Kidney epithelial cell (primary cell): ENCODE measurements at places on chromosomes 1 and 21. TPM values are rescaled to one million over a fixed set of nuclear protein-coding genes. Genes with fewer than 3 reads are reported as not detected.

DNA sequence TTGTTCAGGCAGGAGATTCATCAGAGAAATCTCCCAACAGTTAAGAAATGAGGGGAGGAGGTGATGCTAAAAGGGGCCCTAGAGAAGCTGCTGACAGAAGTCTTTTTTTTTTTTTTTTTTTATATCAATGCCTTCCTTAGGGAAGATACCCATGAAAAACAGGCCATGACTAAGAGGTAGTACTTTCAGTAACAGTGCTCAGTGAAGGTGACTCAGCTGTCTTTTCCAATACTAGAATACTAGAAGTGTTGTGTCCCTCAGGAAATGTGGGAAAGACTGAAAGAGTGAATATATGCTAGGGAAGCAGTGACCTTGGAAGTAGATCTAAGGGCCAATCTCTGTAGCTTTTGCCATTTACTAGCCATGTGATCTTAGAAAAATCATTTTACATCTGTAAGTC, 52.4 kb upstream of the SLFNL1 start:
- peak; percentile 9 for DNase-seq

CLCA4 gene
- not detected in 2 replicates for total RNA-seq

- no peak for DNase-seq
Observed at GRCh38 chr21:44854664-44855446, 18.6 kb downstream of the PTTG1IP start.

- DNase-seq, result no peak
Observed at GRCh38 chr1:211257826-211258225, 1.3 kb upstream of the RCOR3 start.

DNA sequence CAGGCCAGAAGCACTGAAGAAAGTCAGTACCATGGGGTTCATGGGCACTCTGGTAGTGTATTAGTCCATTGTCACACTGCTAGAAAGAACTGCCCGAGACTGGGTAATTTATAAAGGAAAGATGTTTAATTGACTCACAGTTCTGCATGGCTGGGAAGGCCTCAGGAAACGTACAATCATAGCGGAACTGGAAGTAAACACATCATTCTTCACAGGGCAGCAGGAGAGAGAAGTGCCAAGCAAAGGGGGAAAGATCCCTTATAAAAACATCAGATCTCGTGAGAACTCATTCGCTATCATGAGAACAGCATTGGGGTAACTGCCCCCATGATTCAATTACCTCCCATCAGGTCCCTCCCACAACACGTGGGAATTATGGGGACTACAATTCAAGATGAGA, 20.2 kb upstream of the ROR1 start:
- DNase-seq, result no peak

CHI3L2 gene
- 3.2 and 7.5 TPM in 2 replicates for total RNA-seq

FLG gene
- not detected in 2 replicates for total RNA-seq

ZSWIM5 gene
- total RNA-seq, result 0.62 and 0.84 TPM in 2 replicates

DNA sequence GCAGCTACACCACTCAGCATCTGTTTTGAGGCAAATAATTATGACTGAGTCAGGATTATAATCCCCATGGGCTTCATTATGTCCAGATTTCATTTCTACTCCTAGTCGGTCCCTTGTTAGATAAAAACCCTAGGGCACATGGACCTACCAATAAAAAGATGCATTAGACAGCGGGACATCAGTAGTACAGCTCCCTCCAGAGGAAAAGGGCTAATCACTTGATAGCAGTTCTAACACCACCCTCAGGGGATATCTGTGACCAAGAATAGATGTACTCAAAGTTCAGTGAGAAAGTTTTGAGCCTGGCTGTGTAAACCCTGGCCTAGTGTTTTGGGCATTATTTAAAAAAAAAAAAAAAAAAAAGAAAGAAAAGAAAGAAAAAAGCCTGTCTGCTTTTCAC, 10.0 kb downstream of the GJA8 start:
- DNase-seq, result no peak

MPL gene
- total RNA-seq, result not detected in 2 replicates

- DNase-seq, result no peak
Observed at GRCh38 chr1:38758820-38759219, 100.8 kb downstream of the RRAGC start.

GRCh38 chr1:26359981-26360806, 6.3 kb upstream of the CRYBG2 start:
- DNase-seq, result no peak

HSD3B1 gene
- total RNA-seq, result not detected in 2 replicates

VWA5B1 gene
- total RNA-seq, result 0.14 TPM in 1 of 2 replicates, not detected in the other

DNA sequence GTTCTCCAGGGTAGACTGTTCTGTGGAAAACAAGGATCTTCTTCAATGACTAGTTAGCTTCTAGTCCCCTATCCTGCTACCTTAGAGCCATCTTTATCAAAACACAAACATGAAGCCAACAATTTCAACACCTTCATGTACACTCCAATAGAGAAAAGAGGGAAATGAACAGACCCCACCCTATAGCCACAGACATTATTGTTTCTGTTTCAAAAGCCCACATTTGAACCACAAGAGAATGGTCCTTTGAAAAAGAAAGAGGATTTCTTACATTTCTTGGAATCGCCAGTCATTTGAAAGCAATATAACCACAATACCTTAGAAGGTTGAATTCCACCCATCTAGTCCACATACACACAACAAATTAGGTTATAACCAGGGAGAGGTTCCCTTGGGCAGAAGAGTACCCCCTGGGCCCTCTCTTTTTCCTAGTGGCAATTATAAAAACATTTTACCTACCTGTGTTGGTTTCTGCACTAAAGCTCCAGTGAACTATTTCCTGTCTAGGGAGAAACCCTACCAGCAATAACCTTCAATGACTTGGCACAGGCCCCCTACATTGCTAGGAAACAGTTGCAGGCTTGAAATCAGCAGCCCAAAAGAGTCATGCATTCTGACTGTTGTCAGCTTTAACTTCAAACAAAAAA, 2.7 kb upstream of the LPGAT1 start:
- no peak for DNase-seq

DNA sequence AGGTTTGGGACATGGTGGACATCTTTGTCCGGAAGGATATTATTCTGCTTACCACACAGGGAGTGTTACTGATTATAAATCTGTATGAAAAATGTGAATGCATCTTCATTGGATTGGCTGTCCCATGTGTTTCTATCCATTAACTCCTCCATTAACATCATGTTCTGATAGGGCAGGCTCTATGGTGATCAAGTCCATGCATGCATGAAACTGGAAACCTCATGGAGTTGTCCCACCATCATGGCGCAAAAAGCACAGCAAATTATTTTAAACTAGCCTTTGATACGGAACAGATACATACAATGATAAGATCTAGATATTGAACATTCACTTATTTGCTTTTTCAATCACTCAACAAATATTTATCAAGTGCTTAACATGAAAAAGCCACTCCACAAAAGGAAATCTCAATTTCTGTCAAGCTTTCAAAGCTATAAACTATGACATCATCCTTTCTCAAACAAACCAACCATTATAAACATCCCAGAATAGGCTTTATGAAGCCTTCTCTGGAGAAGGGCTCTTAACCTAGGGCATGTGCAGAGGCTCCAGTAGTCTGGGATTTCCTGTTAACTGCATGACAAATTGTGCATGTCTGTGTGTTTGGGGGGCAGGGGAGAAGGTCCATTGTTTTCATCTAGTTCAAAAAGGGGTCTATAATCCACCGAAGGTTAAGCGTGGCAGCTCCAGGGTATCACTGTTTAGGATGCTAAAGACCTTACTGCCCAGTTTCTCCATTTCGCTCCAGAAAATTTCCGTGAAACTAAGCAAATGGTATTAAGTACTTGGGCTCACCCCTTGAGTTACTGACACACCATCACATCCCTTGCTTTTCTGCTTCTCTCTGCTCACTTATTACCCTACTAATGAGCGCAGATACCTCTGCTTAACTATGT, 46.1 kb downstream of the ADAMTS1 start:
- DNase-seq, result no peak

DNA sequence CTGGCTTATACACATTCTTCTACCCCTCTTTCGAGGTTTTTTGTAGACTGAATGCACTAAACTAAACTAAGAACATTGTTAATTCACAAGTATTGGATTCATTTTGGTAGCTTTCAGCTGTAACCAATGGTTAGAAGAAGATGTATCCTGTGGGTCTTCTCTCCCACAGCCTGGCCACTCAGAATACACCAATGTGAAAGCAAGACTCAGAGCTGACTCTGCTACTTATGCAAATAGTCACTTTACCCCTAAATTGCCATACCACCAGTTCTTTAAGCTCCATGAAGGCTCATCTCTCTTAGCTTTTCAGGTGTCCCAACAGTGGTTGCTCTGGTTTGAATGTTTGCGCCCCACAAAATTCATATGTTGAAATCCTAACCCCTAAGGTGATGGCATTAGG, 60.1 kb downstream of the RGS13 start:
- DNase-seq, result no peak

TMPRSS15 gene
- not detected in 2 replicates for total RNA-seq

GRCh38 chr1:189616893-189617292, 860.8 kb downstream of the BRINP3 start:
- peak; percentile 53 for DNase-seq

SLC44A5 gene
- 3.7 and 4.4 TPM in 2 replicates for total RNA-seq

DNA sequence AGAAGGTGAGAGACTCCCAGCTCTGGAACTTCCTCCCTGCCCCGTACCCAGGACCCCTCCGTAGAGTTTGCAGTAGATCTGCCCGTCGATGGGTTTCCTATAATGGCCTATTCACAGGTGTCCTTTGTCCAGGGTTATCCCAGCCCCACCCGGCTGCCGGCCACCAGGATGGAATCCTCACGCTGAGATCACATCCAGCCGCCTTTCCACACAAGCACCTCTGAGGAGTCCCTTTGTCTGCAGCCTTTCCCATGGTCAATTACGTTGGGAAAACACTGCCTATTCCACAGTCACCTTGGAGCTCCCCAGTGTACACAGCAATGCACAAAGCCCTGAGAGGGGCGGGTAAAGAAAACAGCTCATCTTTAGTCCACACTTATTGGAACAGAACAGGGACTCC, 190.0 kb upstream of the EDN2 start:
- no peak for DNase-seq

ANKRD34A gene
- 0.46 TPM in 1 of 2 replicates, not detected in the other for total RNA-seq

- no peak for DNase-seq
Observed at GRCh38 chr1:212532469-212533147, 76.0 kb upstream of the ATF3 start.

GRCh38 chr1:114008993-114009392, 29.7 kb downstream of the OLFML3 start:
- DNase-seq, result no peak

GRCh38 chr1:25338188-25338981, at the start of gene TMEM50A:
TMEM50A (plus strand) TSS chr1:25338334; CDS start chr1:25340487, 2,153 bp downstream.
- peak; percentile 45 for DNase-seq

DNA sequence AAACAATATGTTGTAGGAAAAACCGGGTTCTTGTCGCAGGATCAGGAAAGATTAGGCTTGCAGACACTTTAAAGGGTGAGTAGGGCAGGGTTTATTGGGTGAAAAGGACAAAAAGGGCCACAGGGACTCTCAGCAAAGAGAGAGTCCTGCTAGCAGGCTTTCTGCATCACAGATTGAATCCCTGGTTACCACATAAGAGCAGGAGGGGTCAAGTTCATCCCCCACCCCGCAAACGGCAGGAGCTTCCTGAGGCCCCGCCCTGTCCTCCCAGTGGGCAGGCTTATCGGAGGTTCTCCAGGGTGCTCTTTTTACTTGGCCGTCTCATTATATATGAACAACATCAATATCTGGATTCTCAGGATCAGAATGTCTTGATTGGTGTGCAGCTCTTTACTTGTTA, 47.7 kb downstream of the SYCP1 start:
- no peak for DNase-seq

GRCh38 chr21:36207577-36208320, 51.1 kb downstream of the DOP1B start:
- DNase-seq, result no peak

CYP4X1 gene
- total RNA-seq, result 0.34 TPM in 1 of 2 replicates, not detected in the other

CACNA1S gene
- not detected in 2 replicates for total RNA-seq

- DNase-seq, result no peak
Observed at GRCh38 chr21:28253338-28253737, 739.3 kb downstream of the LTN1 start.

DNA sequence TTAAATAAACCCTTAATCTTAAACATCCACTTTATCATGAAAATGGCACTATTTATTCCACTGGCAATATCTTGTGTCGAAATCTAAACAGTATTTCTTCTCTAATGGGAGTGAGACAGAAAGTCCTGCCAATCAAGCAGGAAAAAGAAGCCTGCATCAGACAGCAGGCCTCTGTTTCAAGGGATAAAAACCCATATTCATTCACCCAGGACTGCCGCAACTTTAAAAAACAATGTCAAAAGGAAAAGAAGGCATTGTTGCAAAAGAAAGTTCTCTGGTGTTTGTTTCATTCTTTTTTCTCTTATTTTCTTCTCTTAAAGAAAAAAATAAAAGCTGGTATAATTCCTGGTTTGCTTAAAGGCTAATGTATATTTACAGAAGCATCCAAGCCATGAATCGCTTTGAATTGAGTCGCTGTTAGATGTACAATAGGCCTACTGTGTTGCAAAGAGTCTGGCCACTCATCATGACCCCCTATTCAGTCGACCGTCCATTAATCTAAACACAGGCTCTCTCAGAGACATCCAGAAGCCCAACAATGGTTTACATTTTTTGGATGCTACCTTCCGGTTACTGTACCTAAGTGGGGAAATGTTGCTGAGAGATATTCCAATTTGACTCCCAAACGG, 48.7 kb upstream of the ZC3H11B start:
- DNase-seq, result no peak

ATP6V1G3 gene
- total RNA-seq, result not detected in 2 replicates
